ENCODE measurements at places on chromosomes 2 and 18. TPM values are rescaled to one million over a fixed set of nuclear protein-coding genes. Genes with fewer than 3 reads are reported as not detected.

DNA sequence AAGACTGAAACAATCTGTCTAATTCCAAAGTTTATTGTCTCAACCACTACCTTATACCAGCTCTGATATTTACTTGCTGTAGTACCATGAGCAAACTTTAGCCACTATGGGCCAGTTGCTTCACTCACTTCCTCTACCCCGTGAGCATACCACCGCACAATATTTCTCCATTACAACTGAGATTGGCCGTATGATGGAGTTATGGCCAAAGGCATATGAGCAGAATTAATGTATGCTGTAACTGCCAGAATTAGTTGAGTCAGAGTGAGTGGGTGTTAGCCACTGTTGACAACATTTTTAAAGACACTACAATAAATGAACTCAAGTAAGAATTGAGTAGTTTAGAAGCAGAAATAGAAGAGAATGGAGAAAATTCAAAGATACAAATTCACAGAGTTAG, 69.7 kb downstream of the LRATD1 start:
- H3K36me3 ChIP-seq = no peaks in the 10 kb centered on the region
- no peaks in the 10 kb centered on the region for H3K27me3 ChIP-seq
- DNase-seq = peak; percentile 10
- H3K27ac ChIP-seq = no peak overlapping the region
- no peaks in the 10 kb centered on the region for H3K4me1 ChIP-seq
- no peak overlapping the region for H3K4me3 ChIP-seq

- no peak overlapping the region for H3K4me3 ChIP-seq
- H3K4me1 ChIP-seq = no peaks in the 10 kb centered on the region
- no peak overlapping the region for H3K27ac ChIP-seq
- no peaks in the 10 kb centered on the region for H3K27me3 ChIP-seq
- no peaks in the 10 kb centered on the region for H3K36me3 ChIP-seq
Observed at GRCh38 chr2:4420032-4420431, 716.7 kb downstream of the DCDC2C start.

DNA sequence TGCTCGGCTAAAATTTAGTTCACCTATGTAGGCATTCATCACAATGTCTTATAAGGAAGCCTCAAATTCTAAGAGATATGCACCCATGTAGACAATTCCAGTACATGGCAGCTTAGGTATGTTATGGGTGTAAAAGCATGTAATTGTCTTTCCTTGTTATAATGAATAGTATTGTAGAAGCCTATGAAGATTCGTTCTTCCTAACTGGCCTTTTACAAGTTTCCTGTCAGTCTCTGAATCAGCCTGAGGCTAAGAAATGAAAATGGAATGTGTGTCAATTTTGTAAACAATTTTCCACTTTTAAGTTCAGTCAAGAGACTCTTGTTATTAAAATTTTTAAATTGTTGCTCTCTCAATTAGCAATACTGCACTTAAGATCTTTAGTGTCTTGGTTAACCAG, 189.9 kb upstream of the GALNT5 start:
- no peaks in the 10 kb centered on the region for H3K36me3 ChIP-seq
- H3K4me3 ChIP-seq = no peak overlapping the region
- no peak overlapping the region for H3K27ac ChIP-seq

- H3K27ac ChIP-seq = no peak overlapping the region
- no peak for DNase-seq
- H3K4me3 ChIP-seq = no peak overlapping the region
- H3K4me1 ChIP-seq = peaks cover 13% of the 10 kb centered on the region
- peaks cover 31% of the 10 kb centered on the region for H3K36me3 ChIP-seq
Observed at GRCh38 chr18:47868744-47869143, 61.7 kb downstream of the SMAD2 start.

DNA sequence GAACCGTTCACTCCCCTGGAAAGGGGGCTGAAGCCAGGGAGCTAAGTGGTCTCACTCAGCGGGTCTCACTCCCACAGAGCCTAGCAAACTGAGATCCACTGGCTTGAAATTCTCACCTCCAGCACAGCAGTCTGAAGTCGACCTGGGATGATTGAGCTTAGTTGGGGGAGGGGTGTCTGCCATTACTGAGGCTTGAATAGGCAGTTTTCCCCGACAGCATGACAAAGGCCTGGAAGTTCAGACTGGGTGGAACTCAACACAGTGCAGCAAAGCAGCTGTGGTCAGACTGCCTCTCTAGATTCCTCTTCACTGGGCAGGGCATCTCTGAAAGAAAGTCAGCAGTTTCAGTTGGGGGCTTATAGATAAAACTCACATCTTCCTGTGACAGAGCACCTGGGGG, 292.5 kb downstream of the NUP35 start:
- H3K4me1 ChIP-seq = no peaks in the 10 kb centered on the region
- DNase-seq = no peak
- H3K27ac ChIP-seq = no peak overlapping the region
- H3K36me3 ChIP-seq = no peaks in the 10 kb centered on the region
- no peak overlapping the region for H3K4me3 ChIP-seq

GRCh38 chr2:146461068-146461467, 1383.8 kb upstream of the ACVR2A start:
- no peaks in the 10 kb centered on the region for H3K27me3 ChIP-seq
- no peak overlapping the region for H3K4me3 ChIP-seq
- H3K4me1 ChIP-seq = no peaks in the 10 kb centered on the region

DNA sequence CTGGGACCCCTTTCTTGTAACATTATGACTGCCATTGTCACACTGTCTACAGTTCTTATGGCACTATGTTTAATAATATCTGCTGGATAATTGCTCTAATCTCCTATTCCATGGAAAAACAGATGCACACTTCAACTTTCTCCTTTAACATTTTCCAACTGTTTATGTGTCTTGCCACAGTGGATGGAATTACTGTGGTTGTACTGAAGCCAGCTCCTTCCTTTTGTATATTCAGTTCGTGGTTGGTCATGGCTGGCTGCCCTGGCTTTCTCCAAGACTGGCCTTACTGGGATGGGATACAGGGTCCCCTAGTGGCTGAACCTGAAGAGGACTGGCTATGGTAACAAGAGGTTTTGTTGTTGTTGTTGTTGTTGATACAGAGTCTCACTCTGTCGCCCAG, 113.9 kb downstream of the SS18 start:
- no peak for DNase-seq
- H3K27ac ChIP-seq = no peak overlapping the region
- no peaks in the 10 kb centered on the region for H3K27me3 ChIP-seq
- no peaks in the 10 kb centered on the region for H3K36me3 ChIP-seq

GRCh38 chr2:227939271-227940027, 68.0 kb downstream of the DAW1 start:
- H3K27ac ChIP-seq = no peak overlapping the region
- no peak for DNase-seq
- H3K4me3 ChIP-seq = no peak overlapping the region
- no peaks in the 10 kb centered on the region for H3K36me3 ChIP-seq

LHCGR gene
- 2.7 TPM for total RNA-seq

Measured in esophagus muscularis mucosa (tissue), 4 donors.